ENCODE measurements at places on chromosomes 4 and X.

- DNase-seq: no peak
Observed at GRCh38 chrX:138771047-138771446, 59.5 kb upstream of the FGF13 start.

- no peak for DNase-seq
Observed at GRCh38 chr4:105246712-105247111, 100.0 kb downstream of the TET2 start.

- DNase-seq: no peak
Observed at GRCh38 chr4:168797738-168798375, 212.2 kb downstream of the CBR4 start.

- DNase-seq: no peak
Observed at GRCh38 chr4:80608281-80608980, 272.9 kb downstream of the CFAP299 start.

GRCh38 chrX:41781500-41781899 is 57.5 kb downstream of the GPR82 start:
- peak; percentile 44 for DNase-seq

DNA sequence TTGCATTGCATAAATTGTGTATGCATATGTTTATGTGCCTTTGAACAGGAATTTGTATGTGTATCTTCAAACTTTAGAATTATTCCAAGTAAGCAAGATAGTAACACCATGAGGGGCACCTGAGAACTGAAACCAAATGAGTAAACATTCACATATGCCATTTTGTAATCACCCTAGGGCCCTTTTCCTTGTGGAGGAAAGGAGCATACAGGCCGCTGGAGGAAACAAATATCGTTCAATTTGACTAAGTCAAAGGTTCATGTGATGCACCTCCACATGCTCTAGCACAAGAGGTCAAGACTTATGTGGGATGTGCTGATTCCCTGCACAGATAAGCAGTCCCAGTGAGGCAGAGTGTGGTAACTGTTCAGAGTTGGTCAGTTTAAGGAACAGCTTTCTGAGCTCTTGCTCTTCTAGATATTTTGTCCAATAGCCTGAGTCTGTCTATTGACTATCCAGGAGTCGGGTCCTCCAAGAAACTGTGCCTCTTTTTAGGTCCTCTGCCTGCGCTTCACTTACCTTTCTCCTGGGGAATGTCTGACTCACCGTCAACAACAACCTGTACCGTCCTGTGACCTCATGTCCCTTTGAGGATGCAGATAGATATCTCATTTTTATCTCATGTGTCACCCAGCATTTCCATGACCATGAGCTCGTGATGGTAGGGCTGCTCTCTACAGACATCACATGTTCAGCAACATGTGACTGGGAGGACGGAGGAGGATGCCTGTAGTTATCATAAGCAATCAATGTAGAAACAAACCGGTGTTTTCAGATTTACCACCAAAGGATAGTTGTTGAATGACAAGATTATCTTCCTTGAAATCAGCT is 196.9 kb downstream of the NWD2 start:
- no peak for DNase-seq

DNA sequence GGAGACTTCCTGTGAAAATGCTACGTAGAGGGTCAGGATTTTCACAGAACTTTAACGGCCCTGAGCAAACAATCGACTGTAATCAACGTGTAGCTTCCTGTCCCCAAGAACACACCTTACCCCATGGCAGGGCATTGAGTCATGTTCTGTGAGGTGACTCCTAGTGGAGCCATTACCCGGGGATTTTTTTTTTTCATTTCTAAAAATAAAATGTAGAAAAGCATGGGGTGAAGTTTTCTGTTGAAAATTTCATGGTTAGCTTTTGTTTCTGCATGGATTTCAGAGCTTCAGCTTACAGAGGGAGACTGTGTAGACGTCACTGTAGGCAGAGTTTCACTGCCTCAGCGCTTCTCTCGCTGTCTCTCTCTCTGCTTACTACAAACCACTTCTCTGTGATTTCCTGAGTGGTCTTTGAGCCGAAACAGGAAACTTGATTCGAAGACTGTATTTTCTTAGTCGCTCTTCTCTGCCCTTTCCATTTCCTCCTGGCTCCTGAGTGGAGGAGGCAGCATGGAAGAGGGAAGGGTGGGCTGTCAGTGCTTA is 111.7 kb downstream of the NFKB1 start:
- peak; percentile 33 for DNase-seq

GRCh38 chr4:62018537-62018936 is 818.4 kb downstream of the ADGRL3 start:
- no peak for DNase-seq

DNA sequence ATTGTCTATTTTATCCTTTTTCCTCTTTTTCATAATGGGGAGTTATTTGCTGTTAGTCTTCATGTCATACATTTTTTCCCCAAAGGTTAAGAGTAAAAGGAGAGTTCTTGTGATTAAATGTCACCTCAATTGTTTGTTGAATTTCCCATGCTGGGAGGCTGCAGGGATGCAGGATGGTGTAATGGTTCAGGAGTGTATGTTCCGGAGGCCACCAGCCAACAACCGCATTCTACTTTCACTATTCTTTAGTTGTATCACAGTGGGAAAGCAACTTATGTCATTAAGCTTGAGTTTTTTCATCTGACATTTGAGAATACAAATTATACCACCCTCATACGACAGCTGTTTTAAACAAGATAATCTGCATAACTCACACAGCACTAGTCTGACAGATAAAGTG is 15.4 kb downstream of the AFP start:
- no peak for DNase-seq

Data from Kasumi-1 (cell line).